ENCODE measurements at places on chromosomes 1 and 21.

- DNase-seq = no peak
Measured at GRCh38 chr1:10965546-10966226, 46.8 kb upstream of the TARDBP start.

DNA sequence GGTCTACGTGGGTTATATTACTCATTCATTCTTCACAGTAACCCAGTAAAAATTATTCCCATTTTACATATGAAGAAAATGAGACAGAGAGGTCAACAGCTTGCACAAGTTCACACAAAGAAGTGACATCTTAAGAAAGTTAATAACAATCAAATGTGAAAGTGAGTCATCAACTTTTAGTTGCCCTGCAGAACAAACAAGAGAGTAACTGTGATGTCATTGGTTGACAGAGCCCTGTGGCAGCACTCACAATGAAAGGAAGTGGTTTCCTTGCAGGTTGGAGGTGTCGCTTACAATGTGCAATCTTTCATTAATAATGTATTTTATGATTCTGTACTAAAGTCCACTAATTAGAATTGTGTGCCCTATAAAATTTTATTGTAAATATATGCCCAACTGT is 369.6 kb downstream of the RYR2 start:
- DNase-seq = no peak

- no peak for DNase-seq
Measured at GRCh38 chr1:105416261-105416660, 1640.2 kb upstream of the PRMT6 start.

DNA sequence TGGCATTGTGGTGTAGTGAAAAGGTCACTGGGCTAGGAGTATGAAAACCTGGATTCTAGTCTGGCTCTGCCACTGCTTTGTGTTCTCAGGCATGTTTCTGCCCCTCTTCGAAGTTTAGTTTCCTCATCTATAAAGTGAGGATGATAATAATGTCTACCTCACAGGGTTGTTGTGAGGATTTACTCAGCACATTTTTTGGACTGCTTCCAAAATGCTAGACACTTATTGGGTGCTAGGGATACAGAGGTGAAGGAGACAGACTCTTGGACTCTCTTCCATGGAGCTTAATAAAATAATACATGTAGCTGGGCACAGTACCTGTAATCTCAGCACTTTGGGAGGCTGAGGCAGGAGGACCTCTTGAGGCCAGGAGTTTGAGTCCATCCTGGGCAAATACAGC is 3.6 kb downstream of the KIF2C start:
- DNase-seq = no peak

- DNase-seq = no peak
Measured at GRCh38 chr1:178964469-178965330, 61.0 kb upstream of the FAM20B start.
